ENCODE measurements at places on chromosomes 1 and 21. TPM values are rescaled to one million over a fixed set of nuclear protein-coding genes. Genes with fewer than 3 reads are reported as not detected.

- no peaks in the 10 kb centered on the region for H3K27me3 ChIP-seq
- DNase-seq = no peak
- H3K27ac ChIP-seq = no peak overlapping the region
- H3K4me3 ChIP-seq = no peak overlapping the region
These were observed 2.5 kb downstream of the TFF3 start for GRCh38 chr21:42312626-42313104.

Gene MSH4
- total RNA-seq = not detected

DNA sequence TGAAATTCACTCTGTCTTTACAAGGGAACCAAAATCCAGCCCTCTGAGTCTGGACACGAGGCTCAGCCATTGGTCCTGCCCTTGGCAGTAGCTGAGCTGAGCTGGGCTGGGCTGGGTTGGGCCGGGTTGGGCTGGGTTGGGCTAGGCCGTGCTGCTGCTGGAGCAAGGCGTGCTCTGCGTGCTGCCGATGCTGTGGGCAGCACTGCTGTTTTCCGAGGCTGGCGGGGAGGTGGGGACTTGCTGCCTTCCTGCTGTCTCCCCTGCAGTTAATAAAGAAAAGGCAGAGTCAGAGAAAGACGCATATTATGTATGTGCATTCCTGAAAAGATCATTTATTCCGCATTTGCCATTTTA, 182.9 kb downstream of the CDC7 start:
- H3K36me3 ChIP-seq = no peaks in the 10 kb centered on the region
- H3K27ac ChIP-seq = no peak overlapping the region
- H3K4me3 ChIP-seq = no peak overlapping the region
- no peak for DNase-seq
- no peaks in the 10 kb centered on the region for H3K4me1 ChIP-seq

GRCh38 chr1:24536391-24536840, 19.5 kb upstream of the NCMAP start:
- no peaks in the 10 kb centered on the region for H3K36me3 ChIP-seq
- peak; percentile 39 for DNase-seq
- H3K27me3 ChIP-seq = no peaks in the 10 kb centered on the region
- H3K4me3 ChIP-seq = no peak overlapping the region
- peaks cover 11% of the 10 kb centered on the region for H3K4me1 ChIP-seq

DNA sequence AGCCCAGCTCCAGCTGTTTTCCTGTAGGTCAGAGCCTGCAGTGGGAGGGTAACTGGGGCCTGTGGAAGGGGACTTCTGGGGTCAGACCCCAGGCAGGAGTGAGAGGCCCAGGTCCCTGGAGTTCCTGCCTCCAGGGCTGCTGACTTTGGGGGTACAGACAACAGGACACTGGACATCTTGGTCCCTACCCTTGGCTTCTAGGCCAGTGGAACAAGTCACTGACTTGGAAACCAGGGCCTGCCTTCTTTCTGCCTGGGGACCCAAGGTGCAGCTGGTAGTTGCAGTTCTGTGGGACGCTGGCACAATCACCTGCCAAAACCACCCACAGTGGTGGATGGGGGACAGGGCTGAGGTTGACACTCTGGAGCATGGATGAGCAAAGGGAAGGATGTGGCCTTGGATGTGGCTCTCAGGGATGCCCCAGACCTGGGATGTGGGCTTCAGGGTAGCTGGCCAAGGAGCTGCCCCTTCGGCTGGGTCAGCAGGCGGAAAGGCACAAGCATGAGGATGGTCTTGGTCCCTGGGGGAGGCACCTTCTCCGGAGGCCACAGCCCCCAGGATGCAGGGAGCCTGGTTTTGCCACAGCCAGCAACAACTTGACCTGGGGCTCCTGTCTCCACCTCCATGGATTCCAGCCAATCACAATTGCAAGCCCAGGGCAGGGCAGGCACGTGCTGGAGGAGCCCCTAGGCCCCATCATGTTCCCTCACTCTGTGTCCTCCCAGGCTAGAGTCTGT, 5.8 kb downstream of the JMJD4 start:
- no peaks in the 10 kb centered on the region for H3K36me3 ChIP-seq
- H3K27ac ChIP-seq = peak overlapping the region; percentile 75
- DNase-seq = no peak
- peaks cover 52% of the 10 kb centered on the region for H3K4me1 ChIP-seq
- H3K27me3 ChIP-seq = no peaks in the 10 kb centered on the region

DNA sequence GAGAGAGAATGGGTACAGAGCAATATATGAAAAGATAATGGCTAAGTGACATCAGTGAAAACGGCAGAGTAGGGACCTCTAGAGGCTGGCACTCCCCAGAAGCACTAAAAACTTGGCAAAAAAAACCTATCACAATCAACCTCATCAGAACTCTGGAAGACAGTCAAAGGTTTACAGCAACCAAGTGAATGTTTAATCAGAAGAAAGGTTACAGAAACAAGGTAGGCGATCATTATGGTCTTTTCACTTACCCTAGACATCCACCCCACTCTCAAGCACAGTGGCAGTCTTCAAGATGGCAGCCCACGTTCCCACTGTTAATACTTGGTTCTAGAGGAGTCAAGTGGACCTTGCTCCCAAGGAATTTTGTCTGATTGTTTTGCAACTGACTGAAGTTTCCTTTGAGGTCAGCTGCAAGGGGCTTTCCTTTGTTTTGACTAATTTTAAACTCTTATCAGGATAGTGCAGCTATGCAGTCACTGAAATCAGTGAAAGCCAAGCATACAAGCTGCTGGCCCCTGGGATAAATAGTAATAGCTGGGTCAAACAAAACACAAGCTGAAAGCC, 7.2 kb downstream of the KIFAP3 start:
- DNase-seq = no peak
- no peak overlapping the region for H3K4me3 ChIP-seq
- peaks cover 13% of the 10 kb centered on the region for H3K4me1 ChIP-seq

Gene NR0B2
- 34.8 TPM for total RNA-seq

All from body of pancreas (tissue), 4 donors.